ENCODE measurements at places on chromosomes 12 and 14.

DNA sequence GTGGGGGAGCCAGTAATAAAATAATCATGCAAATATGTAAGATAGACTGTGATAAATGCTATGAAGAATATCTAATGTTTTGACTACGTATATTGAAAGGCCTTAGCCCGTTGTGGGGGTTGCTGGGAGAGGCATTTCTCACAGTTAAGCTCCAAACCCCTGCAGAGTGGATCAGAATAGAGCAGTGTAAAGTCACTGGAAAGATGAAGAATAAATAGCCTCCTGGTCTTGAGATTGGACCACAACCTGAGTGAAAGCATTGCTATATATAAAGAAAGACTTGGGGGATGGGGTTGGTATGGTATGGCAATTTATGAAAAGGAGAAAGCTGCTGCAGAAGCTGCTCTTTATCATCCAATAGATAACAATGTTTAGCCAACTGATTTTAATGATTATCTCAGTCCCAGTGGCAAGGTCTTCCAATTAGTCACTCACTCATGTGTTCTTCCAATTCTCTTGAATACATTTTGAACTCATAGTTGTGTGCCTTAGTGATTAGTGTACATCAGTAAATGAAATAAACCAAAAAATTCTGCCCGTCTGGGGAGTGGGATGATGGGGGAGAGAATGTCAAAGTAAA is 10.2 kb downstream of the PLEKHA5 start:
- DNase-seq: no peak

DNA sequence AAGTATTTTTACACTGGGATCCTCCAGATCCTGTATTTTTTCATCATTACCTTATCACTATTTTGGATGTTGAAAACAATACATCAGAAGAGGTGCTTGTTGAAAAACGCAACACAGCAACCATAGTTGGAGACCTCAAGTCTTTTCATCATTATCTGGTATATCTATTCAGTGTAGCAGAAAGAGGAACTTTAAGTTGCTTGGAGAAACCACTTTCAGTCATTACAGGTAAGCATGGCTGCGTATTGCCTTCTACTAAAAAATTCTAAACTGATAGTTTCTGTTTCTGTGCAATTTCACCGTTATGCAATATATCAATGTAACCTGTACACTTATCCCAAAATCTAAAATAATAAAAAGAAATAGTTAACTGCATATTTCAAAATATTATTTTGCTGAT is 32.2 kb upstream of the PTPRQ start:
- DNase-seq: no peak

- no peak for DNase-seq
Observed at GRCh38 chr12:87728931-87729593, 300.1 kb downstream of the C12orf50 start.

DNA sequence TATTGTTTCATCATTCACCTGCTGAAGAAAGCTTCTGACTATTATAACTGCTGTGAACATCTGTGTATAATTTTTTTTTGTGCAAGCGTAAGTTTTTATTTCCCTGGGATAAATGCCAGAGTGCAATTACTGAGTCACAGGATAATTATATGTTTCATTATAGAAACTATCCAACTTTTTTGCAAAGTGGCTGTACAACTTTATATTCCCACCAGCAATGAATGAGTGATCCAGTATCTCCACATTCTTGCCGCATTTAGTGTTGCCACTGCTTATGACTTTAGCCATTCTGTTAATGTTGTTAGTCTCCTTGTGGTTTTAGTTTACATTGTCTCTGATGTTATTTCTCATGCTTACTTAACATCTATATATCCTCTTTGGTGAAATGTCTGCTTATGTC is 88.1 kb upstream of the CCDC175 start:
- no peak for DNase-seq

DNA sequence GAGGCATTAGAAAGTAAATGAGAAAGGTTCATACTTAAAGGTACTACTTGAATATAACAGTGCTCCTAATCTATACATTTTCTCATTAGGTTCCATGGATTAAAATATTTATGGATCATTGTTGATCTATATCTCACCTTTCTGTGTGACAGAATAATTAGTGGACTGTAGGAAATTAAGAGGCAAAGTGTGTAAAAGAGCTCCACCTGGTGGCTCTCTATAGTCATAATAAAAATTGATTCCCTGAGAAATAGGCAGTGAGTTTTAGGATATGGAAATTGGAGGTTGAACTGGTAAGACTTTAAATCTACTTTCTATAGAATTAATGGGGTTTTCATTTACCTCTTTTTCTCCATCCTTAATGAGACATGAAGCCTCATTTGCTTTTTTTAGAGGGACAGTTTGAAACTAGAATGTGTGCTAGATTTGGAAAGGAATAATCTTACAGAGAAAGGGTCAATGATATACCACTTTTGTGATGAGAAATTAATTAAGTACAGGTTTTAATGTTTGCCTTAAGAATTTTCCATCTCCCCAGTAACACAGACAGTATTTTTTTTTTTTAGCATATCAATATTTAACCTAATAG is 11.8 kb upstream of the DERA start:
- DNase-seq: no peak

DNA sequence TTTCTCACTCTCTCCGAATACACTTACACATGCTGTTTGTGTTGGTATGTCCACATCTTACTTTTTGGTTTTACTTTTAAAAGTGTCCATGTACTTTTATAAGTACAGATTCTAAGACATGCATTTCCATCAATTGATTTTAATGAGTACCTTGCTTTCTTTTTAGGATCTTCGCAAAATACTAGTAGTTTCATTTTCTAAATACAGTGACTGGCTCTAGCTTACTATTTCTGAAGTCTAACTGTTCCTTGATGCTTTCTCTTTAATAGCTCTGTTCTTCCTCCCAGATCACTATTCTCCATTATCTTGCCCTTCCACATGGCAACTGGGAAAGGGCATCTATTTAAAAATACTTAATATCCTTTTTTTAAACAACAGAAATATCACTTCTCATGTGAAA is 164.1 kb downstream of the KITLG start:
- no peak for DNase-seq

- DNase-seq: no peak
Observed at GRCh38 chr14:79111987-79112501, 941.9 kb downstream of the NRXN3 start.

GRCh38 chr14:32560209-32560857 is 231.2 kb downstream of the AKAP6 start:
- no peak for DNase-seq

- no peak for DNase-seq
Observed at GRCh38 chr12:89427508-89428156, 75.3 kb upstream of the DUSP6 start.

DNA sequence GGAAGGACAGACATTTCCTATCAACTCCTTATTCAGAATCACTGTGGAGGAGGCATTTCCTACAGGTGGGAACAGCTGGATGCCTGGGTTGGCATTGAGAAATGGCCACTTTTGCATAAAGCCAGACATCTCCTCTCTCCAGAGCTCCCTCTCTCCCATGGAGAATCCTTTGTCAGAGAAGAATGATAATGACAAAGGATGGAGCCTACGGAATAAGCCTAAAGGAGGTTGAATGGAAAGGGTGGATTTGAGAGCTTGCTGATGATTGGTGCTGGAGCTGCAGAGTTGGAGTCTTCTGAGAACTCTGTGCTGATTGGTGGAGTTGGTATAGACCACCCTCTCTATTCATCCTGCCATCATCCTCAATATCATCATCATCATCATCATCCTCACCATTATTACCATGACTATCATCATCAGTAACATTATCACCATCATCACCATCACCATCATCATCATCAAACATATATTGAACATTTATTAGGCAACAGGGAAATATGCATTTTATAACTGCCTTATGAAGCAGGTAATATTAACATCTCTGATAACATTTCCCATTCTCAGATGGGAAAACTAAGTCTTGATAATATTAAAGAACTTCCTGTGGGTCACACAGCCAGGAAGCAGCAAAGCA is 89.2 kb upstream of the HSPB8 start:
- no peak for DNase-seq

DNA sequence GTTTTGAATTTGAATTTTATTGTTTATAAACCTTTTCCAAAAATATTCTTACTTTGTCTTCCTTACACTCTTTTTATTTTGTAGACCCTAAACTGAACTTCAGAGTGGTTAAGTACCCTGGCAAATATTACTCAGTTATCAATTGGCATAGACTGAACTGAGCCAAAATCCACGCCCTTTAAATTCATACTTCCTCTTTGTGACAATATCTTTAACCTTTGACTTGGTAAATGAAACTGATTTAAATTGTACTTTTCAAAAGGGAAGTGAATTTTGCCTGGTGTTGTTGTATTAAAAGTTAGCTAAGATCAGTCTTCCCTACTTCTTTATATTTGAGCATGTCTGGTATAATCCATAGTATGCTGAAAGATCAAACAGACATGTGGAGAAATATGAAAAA is 184.3 kb upstream of the USP15 start:
- no peak for DNase-seq

DNA sequence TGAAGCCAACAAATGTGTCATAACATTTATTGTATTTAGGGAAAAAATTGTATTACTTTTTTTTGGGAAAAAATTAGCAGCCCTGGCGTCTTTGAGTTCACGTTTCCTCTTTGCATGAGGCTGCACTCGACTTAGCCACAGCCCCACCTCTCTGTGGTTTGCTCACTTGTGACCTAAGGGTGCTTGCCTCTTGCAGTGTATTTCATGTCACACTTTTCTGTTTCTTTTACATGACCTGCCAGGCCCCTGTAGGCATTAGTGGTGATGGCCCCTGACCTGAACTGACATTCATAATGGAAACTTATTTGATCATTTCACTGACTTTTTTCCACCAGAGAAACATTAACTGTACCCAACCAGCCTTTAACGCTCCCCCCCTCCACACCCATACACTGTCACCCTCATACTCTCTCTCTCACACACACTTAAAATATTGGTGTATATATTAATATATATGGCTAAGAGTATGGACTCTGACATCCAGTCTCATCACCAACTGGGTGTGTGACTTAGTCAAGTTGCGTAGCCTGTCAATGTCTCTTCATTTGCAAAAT is 122.9 kb downstream of the PRKCH start:
- no peak for DNase-seq

GRCh38 chr12:8665759-8666158 is 3.1 kb upstream of the MFAP5 start:
- DNase-seq: no peak

- DNase-seq: no peak
Observed at GRCh38 chr12:132061641-132062430, 82.3 kb downstream of the DDX51 start.

GRCh38 chr14:68282479-68283377 is 463.1 kb downstream of the RAD51B start:
- no peak for DNase-seq

DNA sequence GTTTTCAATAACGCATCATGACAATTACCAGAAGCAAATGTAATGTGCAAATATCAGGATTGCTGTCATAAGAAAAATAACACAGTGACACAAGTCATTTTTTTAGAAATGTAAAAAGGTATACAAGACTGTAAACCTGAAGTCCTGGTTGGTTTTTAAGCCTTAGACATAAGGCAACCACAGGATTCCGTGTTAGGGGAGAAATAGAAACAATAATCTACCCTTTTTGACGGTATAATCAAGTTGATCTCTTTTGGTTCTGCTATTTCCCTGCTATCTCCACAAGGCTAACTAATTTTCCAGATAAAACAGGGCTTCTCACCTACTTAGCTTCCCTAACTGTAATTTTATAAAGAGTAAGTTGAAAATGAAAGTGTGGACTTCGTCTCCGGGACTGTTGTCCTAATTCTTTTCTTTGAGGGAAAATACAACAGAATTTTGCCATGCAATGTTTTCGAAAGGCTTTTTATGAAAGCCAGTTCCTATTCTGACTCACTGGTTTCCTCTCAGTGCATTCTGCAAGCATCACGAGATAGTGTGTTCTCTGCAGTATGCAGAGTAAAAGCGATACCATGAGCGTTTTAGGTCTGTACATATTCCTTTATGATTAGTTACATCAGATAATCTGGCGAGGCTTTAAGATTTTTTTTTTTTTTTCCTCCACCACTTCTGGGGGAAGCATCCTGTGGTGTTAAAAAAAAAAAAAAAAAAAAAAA is 10.6 kb downstream of the MYO1H start:
- no peak for DNase-seq

DNA sequence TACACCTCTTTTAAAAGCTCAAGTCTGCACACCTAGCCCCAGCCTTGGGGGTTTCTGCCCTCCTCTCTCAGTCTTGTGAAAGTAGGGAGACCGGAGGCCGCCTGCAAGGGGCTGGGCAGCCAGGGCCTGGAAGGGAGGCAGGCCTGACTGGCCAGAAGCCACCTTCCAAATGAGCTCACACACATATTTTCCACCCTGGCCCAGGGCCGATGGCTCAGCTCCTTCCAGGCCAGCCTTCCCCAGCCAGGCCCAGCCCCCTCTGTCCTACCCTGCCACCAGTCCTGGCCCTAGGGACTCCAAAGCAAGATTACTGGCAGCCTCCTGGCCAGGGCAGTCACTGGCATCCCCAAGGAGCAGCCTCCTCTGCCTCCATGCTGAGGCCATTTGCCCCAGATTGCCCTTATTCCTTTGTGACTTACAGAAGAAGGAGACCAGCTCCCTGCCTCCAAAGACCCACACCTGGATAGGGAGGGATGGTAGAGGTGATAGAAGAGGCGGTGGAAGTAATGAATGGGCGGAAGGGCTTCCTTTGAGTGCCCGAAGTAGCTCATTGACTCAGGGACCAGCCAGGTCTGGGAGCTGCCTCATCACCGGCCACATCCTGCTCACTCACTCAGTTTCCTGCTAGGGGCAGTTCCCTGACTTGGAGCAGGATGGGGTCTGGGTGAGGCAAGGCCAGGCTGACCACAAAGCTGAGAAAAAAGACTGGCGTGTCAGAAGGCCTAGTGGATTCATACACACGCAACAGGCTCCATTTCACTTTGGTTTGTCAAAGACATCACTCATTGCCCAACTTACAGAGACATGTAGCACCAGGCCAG is 14.8 kb downstream of the MMP14 start:
- no peak for DNase-seq

- DNase-seq: no peak
Observed at GRCh38 chr14:75521415-75522199, 662 bp upstream of the BATF start.

DNA sequence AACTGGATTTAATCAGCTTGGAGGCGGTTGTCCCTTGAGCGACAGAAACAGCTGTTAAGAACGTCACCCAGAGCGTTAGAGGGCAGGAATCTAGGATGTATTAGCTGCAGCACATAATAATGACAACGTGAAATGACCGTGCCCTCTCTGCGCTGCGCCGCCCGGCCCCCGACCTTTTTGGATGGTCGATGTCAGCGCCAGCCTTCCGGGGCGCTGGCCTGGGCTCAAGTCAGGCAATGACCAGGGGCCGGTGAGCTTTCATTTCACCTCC is 427 bp upstream of the TMEM120B start:
- DNase-seq: no peak

DNA sequence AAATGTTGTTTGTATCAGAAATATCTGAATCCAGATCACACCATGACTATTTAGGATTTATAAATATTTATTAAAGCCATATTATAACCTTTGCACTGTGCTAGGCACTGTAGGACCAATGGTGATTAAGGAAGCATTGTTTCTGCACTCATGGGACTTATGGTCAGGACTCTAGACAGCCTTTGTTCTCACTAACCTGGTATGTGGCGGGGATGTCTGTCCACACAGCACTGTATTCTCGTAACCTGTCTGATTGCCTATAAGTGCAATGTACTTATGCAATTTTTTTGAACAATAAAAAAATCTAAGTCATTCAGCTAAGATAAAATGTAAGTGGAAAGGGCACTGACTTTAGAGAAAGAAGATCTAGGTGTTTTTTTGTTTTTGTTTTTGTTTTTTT is 6.7 kb upstream of the SSPN start:
- DNase-seq: no peak

- no peak for DNase-seq
Observed at GRCh38 chr14:93903342-93904184, 23.6 kb upstream of the FAM181A start.
